Coronary artery (tissue), 2 donors: ENCODE measurements at places on chromosomes 12 and 14.

DNA sequence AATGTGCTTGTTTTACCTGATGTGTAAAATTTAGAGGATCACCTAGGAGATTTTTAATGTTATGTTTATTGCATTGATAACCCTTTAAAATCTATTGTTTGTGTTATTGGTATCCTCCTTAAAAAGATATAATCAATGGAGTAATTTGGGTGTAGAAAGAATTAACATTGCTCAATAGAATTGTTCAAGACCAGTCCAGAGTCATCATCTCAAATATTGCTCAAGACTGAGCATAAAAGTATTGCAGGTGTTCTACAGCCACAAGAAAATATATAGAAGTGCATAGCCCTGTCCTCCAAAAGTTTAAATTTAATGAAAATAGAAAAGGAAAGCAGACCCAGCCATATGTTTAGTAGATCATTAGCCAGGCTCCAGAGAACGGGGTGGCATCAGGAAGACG is 102.5 kb upstream of the ARID2 start:
- no peak for DNase-seq

- DNase-seq, result no peak
Measured at GRCh38 chr14:52185178-52185577, 82.3 kb upstream of the PTGDR start.

DNA sequence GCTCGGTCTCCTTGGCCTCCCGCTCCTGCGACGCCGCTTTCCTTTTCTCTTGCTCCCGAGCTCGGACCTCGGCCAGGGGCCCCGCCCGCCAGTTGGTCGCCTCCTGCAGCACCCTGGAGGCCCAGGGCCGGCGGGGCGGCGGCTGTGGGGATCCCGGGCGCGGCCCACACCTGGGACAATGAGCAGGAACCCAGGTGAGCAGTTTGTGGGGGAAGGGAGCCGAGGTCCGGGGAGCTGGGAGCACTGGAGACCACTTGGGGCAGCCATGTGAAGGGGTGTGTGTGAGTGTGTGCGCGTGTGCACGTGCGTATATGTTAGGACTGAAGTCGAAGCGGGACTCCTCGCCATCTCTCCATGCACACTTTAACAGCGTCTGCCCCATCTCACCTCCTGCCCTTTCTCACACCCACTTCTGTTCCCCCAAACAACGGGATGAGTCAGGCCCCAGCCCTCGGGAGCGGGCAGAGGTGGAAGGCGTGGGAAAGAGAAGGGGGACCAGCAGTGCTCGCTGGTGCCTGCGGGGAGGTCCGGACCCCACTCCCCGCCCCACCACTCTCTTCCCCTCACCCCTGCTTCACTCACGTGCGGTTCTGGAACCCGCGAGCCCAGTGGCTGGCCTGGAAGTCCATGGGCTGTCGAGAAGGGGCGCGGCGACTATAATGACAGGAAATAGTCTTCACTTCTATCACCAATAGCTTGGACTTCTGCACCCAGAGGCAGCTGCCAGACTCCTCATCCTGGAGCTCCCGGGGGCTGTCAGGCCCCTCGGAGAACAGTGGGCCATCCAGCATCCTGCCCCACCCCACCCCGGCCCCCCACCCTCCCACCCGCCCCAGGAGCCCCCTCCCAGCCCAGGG is 450 bp downstream of the DDN start:
- DNase-seq, result no peak

GRCh38 chr14:52906141-52906601 is 44.7 kb downstream of the FERMT2 start:
- DNase-seq, result no peak

- no peak for DNase-seq
Measured at GRCh38 chr12:114512351-114512750, 106.4 kb upstream of the TBX5 start.

DNA sequence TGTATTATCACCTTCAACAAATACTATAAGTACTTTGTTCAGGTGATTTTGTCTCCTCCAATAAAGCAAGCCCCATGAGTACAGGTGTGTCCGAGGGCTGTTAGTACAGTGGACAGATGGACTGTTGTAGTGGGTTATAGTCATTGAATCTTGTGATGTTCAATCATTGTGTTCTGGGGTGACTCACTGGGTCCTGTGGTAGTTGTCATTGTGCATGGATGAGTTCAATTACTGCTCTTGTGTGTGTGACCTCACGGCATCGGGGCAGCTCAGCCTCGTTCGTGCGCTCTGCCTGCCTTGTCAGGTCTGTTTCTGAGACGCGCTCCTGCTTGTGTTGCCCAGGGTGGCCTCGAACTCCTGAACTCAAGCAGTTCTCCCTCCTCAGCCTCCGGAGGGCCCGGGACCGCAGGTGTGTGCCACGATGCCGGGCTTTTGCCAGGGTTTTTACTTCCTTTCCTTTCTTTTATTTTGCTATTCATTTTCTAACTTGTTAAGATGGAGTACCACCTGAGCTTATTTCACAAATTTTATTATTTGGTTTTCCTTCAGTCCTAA is 72.2 kb downstream of the DDX51 start:
- no peak for DNase-seq

GRCh38 chr12:26846416-26846815 is 13.4 kb upstream of the ITPR2 start:
- no peak for DNase-seq

DNA sequence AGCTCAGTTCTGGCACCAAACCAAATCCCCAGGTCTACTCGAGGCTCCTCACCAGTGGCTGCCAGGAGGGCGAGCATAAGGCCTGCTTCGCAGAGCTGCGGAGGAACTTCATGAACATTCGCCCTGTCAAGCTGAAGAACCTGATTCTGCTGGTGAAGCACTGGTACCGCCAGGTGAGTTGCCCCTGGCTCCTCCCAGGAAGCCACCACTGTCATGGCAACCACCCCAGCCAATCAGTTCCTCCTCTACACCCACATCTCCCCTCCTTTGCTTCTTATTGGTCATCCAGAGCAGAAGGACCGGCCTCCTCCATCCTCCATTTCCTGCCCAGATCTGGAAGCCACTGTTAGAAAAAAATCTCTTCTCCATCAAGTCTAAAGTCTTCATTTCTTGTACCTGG is 17.2 kb upstream of the OAS2 start:
- DNase-seq, result no peak
